Occipital lobe (tissue), 3 donors: ENCODE measurements at places on chromosomes 4 and X. TPM values are rescaled to one million over a fixed set of nuclear protein-coding genes. Genes with fewer than 3 reads are reported as not detected.

IL2RG gene
- total RNA-seq = not detected

- no peak for DNase-seq
Measured at GRCh38 chrX:132144061-132144460, 16.2 kb upstream of the FRMD7 start.

GRCh38 chr4:57333684-57334083 is 223.5 kb upstream of the IGFBP7 start:
- DNase-seq = no peak

DNA sequence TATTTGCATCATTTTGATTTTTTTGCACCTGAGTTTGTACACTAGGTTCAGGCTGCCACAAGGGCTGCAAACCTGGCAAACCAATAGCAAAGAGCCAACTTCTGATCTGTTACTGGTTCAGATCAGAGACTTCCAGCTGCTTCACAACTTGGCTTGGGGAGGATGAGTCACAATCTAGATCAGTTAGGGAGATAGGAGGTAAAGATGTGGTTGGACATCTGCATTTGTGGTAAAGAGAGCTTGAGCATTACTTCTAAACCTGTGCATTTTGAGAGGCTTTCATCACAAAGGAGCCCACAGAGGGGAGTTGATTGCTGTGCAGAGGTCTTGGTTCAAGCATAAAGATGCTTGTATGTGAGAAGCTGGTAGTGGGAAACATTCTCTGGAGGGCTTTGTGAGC is 34.5 kb downstream of the LINC00632 start:
- no peak for DNase-seq

DNA sequence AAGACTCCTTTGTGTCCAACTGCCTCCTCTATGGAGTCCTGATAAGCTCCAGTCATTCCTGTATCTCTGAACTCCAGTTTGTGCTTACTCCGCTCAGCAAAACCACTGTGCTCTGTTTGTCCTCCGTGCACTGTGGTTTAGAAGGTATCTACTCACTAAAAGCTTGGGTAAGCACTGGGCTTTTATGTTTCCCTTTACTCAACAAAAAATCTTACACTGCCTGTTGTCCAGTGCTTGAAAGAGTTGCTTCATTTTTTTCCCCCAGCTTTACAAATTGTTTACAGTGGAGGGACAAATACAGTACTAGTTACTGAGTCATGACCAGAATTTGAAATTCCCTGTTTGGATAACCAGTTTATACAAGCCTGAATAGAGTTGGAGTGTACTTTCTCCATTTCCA is 545.3 kb upstream of the FAT1 start:
- DNase-seq = no peak

FTSJ1 gene
- total RNA-seq = 36.3 TPM

- DNase-seq = no peak
Measured at GRCh38 chr4:39963656-39964055, 14.1 kb downstream of the PDS5A start.

DNA sequence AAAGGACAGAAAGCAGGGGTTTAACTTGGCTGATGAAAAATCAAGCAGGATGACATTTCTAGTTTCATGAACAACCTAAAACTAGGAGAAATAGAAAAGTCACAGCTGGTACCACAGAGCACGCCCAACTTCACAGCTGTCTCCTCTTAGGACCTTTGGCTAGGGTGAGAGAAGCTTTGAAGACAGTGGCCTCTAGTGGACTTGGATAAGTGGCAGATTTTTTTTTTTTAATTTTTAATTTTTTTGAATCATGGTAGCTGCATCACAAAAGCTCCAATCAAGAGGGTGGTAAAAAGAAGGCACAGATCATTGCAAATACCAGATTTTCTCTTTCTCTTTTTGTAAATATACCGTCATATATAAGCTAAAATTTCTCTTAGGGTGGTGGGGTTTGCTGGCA is 20.2 kb upstream of the MAP3K15 start:
- no peak for DNase-seq

VSIG1 gene
- total RNA-seq = not detected

GRCh38 chrX:42241421-42241820 is 318.1 kb upstream of the CASK start:
- DNase-seq = no peak

PAGE2B gene
- not detected for total RNA-seq

DNA sequence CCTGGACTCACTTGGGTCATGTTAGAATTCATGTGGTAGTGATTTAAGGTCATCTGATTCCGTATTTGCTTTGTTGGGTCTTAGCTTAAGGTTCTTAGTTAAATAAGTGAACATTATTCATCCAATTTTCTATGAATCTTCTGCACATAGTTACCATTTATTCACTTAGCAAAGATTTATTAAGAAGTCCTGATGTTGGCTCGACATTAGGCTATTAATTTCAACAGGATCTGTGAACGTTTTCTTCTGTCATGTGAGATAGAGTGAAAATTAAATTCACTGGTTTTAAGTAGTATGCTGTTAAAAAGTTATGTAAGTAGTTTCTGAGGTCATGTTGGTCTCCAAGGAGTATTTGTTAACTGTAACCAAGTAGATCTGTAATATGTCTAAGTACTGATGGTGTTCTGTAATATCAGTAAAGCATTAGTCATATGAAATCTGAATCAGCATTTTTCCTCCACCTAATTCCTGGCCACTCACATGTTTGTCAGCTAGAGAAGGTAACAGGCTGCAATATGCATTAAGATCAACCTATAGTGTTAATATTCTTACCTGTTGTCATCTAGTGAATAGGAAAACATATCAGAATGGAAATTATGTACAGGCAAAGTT is 155.6 kb downstream of the PCDH7 start:
- no peak for DNase-seq

DNA sequence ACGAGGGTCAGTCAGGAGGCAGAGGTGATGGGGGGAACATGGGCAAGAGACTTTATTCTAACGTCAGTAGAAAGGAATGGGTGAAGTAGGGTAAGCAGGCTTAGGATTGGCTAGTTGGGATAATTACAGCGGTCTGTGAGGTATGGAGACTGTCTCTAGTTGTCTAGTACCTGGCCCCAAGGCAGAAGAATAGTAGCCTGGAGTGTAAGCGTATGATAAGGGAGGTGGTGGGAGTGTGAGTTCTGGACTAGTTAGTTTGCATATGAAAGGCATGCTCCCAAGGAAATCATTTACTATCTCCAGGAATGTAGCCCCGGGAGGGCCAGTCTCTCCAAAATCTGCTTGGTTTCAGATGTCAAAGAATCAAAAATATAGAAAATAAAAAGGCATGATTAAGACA is 219.6 kb upstream of the ANXA3 start:
- no peak for DNase-seq

DNA sequence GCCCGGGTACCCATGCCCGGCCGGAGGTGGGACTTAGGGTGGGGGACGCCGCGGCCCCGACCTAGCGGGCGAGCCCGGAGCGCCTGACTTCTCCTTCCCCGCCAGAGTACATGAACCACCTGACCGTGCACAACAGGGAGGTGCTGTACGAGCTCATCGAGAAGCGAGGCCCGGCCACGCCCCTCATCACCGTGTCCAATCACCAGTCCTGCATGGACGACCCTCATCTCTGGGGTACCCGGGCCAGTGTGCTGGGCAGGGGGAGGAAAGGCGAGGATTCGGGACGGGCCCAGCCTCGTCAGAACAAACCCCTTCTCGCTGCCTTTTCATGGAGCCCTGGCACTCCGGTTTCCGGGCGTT is 622 bp downstream of the TAFAZZIN start:
- no peak for DNase-seq

RS1 gene
- 0.16 TPM for total RNA-seq

DNA sequence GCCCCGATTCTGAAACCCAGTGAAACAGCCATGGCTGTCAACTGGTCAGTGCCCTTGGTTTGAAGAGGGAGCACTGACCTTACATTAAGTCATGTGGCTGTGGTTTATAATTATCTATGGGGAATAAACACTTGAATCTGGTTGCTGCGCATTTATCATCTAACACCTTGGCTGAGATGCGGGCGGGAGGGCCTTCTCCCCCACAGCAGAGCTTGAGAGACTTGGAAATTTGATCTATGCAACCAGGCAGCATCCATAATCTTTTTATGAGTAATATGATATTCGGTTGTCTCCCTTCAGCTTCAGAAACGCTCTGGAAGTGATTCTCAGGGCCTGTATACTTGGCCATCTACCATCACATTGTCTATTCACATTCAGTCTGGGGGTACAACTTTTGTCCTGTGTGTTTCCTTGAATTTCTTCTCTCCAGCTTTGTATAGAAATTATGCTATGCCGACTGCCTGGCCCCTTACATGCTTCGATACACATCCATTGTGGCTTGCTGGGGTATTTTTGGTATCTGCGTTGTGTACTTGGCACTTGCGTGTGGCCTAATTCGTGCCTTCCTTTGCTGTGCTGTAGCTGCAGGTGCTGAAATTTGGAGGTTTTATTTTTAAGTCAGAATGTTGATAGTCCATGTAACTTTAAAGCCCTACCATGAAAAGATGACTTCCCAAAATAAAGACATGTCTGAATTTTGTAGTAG is 321.6 kb downstream of the ARHGAP10 start:
- no peak for DNase-seq

DNA sequence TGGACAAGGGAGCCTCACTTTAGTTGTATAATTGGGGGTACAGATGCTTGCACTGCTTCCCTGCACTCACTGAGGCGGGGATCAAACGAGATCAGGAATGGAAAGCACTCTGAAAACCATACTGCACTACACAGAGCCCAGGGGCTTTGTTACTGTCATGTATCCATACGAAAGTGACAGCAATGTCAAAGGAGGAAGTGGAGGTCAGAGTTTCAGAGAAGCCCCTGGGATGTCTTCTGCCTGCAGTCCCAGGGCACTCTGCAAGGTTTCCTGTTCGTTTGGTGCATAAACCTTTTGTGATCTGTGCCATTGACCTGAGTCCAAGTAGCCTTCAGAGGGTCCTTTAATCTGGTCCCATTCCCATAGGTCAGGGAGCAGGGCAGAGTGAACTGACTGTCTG is 31.2 kb downstream of the RNF175 start:
- DNase-seq = no peak

DNA sequence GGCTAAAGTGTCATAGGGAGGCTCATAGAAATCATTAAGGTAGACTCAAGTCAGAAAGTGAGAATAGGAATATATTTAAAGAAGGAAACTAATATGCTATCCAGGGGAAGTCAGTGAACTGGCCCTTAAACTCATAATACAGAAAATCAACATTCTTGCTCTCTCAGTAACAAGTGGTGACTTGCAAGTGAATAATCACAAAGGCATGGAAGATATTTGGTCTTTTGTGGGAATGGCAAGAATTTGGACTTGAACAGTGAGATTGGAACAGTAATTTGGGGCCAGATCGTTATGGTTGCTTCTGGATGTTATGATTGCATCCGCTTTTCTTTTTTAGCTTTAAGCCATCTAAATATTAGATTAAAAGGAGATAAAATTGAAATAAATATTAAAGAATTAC is 103.8 kb downstream of the TBC1D19 start:
- DNase-seq = no peak

DNA sequence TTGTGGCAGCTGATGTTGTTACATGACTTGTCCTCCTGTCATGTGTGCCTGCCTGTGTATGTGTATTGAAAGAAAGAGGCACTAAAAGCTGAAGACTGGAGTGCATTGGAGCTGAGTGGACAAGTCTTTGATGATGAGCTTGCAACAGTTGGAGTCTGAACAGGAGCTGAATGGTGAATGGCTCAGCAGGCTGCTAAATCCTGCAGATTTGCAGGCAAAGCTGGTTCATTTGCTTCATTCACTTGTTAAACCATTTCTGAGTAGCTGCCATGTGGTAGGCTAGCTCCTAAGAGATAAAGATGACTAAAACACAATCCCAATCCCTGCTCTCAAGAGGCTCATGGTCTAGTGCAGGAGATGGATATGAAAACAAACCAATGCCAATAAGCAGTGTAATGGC is 217.3 kb downstream of the CHRDL1 start:
- no peak for DNase-seq

RIPPLY1 gene
- total RNA-seq = not detected

DNA sequence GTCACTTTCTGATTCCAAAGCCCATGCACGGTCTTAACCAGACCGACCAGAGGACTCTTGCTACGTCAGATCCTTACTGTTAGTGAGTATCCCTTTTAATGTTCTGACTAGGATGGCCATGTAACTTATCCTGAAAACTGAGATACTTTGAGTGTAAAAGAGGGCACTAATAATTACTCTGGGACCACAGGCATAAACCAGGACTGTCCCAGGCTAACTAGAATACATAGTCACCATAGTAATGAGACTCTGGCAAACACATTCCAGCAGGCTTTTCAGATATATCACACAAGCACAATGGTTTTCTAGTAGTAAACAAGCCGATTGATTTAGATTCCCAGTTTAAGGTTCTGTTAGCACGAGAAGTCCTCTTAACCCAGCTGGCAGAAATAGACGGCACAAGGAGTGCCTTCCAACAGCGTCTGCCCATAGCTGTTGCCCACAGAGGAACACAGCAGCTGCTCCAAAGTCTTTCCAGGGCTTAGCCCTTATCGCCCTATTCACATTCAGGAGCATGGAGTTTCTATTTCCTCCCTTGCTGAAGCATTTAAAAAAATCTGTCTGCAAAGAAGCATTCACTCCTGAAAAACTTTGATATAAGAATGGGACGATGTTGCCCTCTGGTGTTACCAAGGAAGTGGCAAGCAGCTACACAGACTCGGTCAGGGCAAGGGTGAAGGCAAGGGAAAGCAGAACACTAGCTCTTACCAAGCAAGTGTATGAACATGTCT is 92.4 kb downstream of the CXCL13 start:
- DNase-seq = no peak

- no peak for DNase-seq
Measured at GRCh38 chrX:74431797-74432196, 10.5 kb downstream of the SLC16A2 start.

GRCh38 chrX:107715331-107716117 is 60.1 kb downstream of the TSC22D3 start:
- no peak for DNase-seq
